ENCODE measurements at places on chromosomes 4 and X. TPM values are rescaled to one million over a fixed set of nuclear protein-coding genes. Genes with fewer than 3 reads are reported as not detected.

Gene PNPLA4
- total RNA-seq, result 30.1 TPM

GRCh38 chr4:140718241-140718952, 37.8 kb downstream of the TBC1D9 start:
- DNase-seq, result peak; percentile 61

- peak; percentile 94 for DNase-seq
Measured at GRCh38 chr4:186728631-186729271, 5.1 kb upstream of the FAT1 start.

Gene OTUD6A
- not detected for total RNA-seq

GRCh38 chr4:141307241-141307689, 86.6 kb downstream of the ZNF330 start:
- DNase-seq, result peak; percentile 52

DNA sequence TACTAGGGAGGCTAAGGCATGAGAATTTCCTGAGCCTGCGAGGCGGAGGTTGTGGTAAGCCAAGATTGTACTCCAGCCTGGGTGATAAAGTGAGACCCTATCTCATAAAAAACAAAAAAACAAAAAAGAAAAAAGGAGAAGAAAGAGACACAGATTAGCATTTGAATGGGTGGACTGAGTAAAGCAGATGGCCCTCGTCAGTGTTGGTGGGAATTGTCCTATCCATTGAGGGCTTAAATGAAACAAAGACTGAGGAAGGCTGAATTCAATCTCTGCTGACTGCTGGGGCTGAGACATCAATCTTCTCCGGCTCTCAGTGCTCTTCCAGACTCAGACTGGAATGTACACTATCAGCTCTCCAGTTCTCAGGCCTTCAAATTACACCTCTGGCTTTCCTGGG, 136.8 kb downstream of the SLC7A11 start:
- no peak for DNase-seq

Gene POU3F4
- total RNA-seq, result not detected

DNA sequence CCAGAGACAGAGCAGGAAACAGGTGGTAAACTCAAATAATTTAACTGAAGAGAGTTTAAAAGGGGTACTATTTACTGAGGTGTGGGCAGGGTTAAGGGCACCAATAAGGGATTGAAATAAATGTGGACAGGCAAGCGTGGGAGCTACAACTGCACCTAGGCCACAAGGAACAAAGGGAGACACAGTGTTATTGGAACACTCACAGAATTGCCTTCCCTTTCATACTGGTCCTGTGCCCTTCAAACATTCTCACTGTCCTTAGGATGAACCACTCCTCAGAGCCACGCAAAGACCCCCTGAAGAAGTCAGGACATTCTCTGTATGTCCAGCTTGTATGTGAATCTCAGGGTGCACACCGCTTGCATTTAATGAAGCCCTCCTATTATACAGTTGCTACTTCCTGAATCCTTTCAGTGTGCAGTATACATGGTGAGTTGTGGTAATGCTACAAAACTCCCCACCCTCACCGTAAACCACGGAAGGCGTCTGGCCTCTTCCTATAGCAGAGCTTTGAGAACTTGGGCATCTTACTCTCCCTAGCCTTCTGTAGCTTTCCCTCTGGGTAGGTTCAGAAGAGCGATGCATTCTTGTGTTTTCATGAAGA, 9.6 kb upstream of the MRPL1 start:
- DNase-seq, result no peak

DNA sequence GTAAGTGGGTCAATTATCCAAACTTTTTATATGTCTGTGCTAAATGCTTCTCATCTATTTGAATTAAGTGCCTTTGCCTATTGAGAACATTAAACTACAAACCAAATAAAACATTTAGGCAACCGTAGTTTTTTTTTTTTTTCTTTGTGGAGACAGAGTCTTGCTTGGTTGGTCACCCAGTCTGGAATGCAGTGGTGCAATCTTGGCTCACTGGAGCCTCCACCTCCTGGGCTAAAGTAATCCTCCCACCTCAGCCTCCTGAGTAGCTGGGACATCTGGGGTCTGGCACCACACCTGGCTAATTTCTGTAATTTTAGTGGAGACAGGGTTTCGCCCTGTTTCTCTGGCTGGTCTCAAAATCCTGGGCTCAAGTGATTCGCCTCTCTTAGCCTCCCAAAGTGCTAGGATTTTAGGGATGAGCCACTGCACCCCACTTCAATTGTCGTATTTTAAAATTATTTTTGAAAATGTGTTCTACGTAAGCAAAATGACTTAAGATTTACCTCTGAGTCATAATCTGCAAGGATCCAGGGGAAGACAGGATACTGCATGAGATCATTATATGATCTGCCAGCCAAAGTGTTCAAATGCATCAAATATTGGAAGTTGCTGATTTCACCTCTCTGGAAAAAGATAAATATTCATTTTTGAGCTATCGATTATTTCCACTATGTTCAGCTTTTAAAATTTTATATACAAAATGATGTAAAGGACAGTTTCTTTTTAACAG, 125.6 kb downstream of the CDS1 start:
- DNase-seq, result no peak

GRCh38 chrX:149010013-149010852, 494.9 kb downstream of the IDS start:
- DNase-seq, result no peak

DNA sequence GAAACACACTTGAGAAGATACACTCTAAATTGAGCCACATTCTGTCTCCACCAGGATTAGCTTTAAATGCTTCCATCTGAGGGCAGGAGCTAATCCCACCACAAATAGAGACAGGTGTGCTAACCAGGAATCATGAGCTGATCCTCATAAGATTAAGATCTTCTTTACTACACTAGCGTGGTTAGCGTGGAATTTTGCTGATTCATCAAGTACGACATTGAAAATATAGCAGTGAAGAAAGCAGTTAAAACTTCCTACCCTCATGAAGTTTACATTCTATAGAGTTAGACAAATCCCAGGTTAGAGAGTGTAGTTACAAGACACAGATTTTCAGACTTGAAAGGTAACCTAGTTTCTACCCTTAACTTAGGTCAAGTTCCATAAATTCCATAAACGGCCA, 5.3 kb upstream of the APELA start:
- DNase-seq, result no peak

GRCh38 chrX:100479329-100479728, 69.3 kb upstream of the PCDH19 start:
- no peak for DNase-seq

GRCh38 chrX:118742176-118742575, 14.8 kb downstream of the IL13RA1 start:
- no peak for DNase-seq
